ENCODE measurements at places on chromosomes 1 and 21. TPM values are rescaled to one million over a fixed set of nuclear protein-coding genes. Genes with fewer than 3 reads are reported as not detected.

Gene CPLANE2
- total RNA-seq = 6.7 TPM

DNA sequence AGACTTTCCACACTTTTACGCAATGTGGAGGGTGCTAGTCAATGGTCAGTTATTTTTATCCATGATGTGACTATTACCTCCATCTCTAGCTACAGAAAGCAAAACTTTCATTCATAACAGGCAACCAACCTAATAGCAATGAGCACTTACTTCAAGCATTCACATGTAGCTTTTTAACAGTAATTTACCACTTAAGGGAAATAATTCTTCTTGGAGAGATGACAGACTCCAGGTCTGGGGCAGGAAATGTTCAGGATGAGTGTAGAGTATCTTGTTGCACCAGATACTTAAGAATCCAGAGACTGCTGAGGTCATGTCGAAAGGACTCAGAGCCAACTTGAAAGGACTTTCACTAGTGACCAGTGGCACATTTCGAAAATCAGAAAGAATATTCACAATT lies 347.6 kb downstream of the CHRM3 start:
- DNase-seq = no peak

Gene AGT
- not detected for total RNA-seq

GRCh38 chr1:201093561-201093960 lies 18.7 kb downstream of the CACNA1S start:
- DNase-seq = no peak

GRCh38 chr1:7289694-7290093 lies 481.4 kb upstream of the VAMP3 start:
- no peak for DNase-seq

DNA sequence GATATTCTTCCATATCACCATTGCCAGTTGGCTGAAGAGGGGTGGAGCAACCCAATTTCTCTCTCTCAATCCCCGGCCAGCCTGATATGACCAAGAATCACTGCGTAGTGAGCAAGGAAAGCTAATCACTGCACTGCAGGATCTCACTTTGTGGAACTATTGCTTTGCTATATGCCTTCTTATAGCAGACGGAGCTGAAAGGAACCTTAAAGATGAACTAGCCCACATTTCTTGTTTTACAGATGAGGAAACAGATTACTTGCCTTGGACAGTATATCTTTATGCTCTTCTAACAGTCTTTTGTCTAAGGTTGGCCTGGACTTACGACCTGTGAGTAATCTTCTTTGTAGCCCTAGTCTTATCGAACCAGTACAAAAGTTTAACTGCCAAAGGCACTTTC lies 7.6 kb downstream of the APOBEC4 start:
- no peak for DNase-seq

DNA sequence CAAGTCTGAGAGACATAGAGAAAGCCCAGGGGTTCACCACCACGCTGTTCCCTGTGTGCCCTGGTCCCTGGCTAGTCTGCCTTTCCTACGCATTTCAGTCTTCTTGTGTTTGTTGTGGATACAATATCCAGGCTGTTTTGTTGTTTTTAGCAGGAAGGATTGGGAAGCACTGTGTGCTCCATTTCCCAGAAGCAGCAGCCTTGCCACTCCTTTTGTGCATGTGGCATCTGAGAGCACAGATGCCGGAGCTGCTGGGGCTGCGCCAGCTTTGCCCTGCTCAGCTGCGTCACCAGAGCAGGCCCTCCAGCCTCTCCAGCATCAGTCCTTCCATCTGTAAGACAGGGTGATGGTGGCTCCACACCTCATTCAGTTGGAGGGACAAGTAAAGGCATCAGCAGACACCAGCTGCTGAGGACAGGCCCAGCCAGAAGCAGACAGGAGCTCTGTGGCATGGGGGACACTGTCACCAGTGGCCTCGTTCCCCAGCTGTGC lies 94.4 kb upstream of the COL6A1 start:
- DNase-seq = no peak

- DNase-seq = no peak
Measured at GRCh38 chr1:9960706-9961562, 17.7 kb downstream of the NMNAT1 start.

- no peak for DNase-seq
Measured at GRCh38 chr1:12315146-12315545, 85.3 kb downstream of the VPS13D start.

DNA sequence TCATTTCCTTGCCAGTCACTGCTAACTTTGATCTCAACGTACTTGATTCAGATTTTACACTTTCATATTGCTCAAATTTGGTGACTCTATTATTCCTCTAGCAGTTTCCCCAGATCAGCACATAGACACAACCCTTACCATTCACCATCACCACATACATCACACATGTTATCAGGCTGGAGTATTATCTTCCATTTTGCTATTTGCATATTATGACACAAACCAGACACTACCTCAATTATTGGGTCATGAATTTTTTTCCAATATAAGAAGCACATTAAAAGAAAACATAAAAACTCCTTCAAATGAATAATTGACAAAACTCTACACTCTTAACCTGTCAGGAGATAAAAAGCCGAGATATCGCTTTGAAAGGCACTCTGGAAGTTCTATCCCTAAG lies 1166.7 kb upstream of the B3GALT2 start:
- DNase-seq = no peak

DNA sequence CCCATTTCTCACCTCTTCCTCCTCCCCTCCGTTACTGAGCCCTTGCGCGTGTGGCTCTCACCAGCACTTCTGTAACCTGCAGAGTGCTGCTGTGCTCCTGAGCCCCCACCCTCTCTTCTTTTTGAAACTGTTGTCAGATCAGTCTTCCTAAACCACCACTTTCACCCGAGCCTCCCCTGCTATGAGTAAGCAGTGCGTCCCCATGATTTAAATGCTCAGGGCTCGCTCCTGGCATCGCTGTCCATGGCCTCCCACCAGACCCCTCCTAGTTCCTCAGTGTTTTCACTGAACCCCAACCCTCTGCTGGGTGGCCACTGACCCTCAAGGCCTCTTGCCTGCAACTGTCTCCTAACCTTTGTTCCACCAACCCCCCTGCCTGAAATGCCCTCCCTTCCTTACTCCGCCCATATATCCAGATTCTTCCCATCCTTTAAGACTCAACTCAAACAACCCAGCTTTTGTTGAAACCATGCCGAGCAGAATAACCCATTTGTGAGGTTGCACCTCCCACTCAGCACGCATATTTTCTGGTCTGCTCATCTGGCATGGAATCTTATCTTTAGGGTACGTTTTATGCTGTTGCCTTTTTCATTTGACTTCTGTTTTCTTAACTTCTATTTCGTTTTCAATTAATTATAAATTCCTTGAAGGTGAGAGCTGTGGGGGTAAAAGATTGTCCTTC lies 64.5 kb upstream of the FAM3B start:
- no peak for DNase-seq

- no peak for DNase-seq
Measured at GRCh38 chr1:219917851-219918466, 10.4 kb downstream of the SLC30A10 start.

Gene HCRTR1
- 5.4 TPM for total RNA-seq

- DNase-seq = no peak
Measured at GRCh38 chr1:17520473-17521319, 18.8 kb upstream of the ARHGEF10L start.

Gene CFHR1
- not detected for total RNA-seq

- no peak for DNase-seq
Measured at GRCh38 chr21:21807598-21807903, 809.3 kb downstream of the NCAM2 start.

DNA sequence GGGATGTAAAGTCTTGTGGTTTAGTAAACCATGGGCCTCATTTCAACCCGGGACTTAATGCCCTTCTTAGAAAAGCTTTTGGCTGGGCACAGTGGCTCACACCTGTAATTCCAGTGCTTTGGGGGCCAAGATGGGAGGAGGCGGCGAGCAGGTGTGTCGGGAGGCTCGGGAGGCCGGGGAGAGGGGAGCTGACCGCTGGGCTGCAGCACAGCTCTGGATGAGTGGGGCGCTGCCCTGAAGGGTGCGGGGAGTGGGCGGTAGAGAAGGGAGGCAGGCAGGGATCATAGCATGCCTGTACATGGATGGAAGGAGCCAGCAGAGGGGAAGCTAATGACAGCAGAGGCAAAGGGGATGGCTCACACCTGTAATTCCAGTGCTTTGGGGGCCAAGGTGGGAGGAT lies 31.0 kb downstream of the LHX4 start:
- DNase-seq = no peak

DNA sequence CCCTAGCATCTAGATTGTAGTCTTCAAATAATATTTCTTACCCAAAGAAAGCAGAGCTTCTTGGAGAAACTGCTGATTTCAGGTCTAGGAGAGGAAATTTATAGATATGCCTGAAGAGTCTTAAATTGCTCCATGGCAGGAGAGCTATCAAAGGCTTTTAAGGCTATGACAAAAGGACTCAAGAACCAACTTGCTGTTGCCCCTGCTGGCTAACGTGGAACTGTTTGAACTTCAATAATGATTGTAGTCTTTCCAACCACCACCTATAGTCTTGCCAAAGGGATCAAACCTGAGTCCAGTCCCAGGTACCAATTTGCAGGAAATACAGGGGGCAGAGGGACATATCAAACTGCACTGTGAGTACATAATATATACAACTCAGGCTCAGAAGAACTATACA lies 336.2 kb upstream of the ESRRG start:
- DNase-seq = no peak

DNA sequence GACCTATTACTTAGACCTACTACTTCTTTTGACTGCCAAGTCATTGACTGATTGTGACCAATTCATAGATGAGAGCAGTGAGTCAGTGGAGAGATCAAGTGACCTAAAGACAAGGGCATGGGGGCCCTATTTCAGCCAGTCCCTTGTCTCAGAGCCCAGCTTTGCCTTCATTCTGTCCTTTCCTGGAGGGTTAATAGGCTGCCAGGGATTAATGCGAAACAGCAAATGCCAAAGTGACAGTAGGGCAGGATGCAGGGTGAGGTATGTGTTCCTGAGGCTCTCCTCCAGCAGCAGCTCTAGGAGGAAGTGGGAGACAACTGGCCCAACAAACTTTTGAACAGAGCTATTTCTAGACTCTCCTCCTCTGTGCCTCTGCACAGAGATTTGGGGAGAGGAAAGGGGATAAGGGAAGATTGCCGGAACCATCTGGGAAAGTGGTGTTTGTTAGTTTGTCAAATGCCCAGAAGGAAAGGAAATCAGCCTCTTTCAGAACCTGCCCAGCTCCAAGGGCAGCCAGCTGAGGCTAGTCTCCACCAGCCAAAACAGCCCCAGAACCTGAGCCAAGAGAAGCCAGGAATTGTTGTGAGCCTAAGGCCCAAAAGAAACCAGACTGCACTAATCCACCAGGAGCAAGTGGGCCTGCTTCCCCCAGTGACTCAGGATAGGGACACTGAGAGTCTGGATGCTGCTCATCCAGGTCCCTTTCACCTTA lies 4.9 kb upstream of the S100A3 start:
- peak; percentile 34 for DNase-seq

DNA sequence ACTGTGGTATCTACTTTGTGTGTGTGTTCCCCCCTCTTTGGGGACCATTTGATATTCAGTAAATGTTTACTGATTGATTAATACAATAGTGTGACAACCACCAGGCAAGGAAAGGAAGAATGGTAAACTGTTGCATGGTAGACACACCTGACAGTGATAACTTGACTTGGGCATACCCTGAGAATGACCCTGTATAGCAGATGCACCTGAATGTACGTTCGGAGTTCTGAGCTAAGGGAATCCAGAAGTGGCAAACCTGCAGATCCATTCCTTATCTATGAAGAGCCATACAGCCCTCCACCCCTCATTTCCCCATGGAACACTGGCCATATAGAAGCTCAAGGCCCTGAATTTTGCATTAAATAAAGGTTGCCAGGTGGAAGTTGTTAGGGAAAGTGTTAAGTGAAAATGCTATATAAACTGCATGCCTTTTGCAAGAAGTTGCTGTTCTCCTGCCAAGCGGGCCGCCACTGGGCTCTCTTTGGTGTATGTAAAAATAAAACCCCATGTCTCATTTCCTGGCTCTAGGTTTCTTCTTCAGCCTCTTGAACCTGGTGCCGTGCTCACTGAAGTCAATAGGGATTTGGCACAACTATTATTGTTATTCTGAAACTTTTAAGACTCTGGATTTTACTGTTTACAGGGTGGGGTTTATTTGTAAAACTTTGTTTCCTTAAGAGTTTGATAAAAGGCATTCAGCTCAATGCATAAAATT lies 32.6 kb upstream of the DENND1B start:
- DNase-seq = no peak

DNA sequence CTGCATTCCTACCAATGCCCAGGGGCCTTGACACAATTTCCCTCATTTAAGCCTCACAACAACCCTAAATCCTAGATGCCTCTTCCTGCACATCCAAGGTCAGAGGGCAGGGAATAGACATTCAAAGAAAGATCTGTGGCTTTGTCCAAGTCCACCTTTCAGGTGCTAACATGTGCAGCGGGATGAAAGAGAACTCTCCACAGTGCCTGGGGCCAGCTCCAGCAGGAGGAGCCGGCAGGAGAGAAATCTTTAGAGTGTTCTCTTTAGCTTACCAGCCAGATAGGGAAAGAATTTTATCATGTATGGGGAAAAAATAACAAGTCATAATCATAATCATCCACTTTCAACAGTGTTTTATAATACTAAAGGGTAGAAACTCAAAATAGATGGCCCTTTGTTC lies 319.7 kb downstream of the MATN1 start:
- no peak for DNase-seq

DNA sequence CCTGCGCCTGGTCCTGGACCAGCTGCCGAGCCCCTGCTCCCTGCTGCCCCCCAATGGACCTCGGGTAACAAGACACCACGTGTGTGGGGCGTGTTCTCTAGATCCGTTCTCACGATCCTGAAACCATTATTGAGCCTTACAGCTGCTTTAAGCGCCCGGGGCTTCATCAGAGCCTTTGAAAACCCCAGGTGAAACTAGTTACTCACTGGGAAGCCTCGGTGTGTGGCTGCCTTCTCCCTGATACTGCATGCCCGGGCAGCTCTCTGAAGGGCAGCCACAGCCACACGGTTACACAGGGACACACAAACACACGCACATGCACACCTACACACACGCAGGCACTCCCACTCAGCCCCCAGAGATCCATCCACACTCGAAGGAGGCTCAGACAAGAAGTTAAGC lies 5.3 kb downstream of the HES2 start:
- DNase-seq = peak; percentile 68

- peak; percentile 59 for DNase-seq
Measured at GRCh38 chr1:155910621-155911121, 478 bp downstream of the RIT1 start.
